Left lobe of liver (tissue), 2 donors: ENCODE measurements at places on chromosomes 5 and 9. TPM values are rescaled to one million over a fixed set of nuclear protein-coding genes. Genes with fewer than 3 reads are reported as not detected.

EPB41L4B gene
- total RNA-seq = 51.4 TPM

TSLP gene
- total RNA-seq = 1.5 TPM

ZNF169 gene
- 1.3 TPM for total RNA-seq

SHOC1 gene
- not detected for total RNA-seq

SPARC gene
- total RNA-seq = 90.7 TPM

TAL2 gene
- total RNA-seq = not detected

CFAP90 gene
- 0.48 TPM for total RNA-seq

ABCA2 gene
- total RNA-seq = 61.2 TPM

DNA sequence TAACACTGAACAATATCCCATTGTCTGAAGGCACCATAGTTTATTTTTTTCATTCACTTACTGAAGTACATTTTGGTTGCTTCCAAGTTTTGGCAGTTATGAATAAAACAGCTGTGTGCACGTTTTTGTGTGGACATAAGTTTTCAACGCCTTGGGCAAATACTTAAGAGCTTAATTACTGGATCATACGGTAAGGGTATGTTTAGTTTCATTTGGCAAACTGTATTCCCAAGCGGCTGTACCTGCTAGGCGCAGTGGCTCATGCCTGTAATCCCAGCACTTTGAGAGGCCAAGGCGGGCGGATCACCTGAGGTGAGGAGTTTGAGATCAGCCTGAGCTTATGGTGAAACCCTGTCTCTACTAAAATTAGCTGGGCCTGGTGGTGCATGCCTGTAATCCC is 63.7 kb upstream of the FAM120A start:
- no peak for DNase-seq

GRCh38 chr9:118558026-118558425 is 811.2 kb downstream of the BRINP1 start:
- no peak for DNase-seq

- DNase-seq = no peak
Measured at GRCh38 chr5:92977846-92978540, 603.0 kb downstream of the NR2F1-AS1 start.

GRCh38 chr9:83433846-83434245 is 104.4 kb downstream of the FRMD3 start:
- DNase-seq = no peak

DNA sequence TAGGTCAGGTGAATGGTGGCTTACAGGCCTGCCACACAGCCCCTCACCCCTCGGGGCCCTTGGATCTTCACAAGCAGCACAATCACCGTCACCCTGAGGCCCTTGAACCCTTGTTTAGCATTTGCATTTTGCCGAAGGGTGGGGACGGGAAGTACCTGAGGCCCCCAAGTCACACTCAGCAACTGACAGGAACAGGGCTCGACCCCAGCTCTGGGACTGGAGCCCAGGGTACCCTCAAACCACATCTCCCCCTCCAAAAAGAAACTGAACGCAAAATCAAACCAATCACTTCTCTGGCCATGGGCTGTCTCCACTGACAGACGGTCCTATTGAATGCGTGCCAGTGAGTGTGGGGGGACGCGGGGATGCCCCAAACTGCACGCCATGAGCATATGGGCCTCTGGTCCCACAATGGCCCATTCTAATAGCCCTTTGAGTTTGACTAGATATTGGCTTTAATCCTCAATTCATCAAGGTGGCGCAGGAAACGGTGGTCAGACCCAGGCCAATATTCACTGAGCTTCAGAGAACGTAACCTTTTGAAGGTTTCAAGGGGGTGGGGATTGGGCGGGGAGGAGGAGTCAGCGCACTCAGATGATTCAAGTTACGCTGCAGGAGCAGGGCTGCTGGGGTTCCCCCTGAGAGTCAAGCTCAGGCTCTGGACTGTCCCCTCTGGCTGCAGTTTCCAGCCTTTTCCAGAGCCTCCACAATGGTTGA is 176.0 kb downstream of the DAB2IP start:
- DNase-seq = no peak

GRCh38 chr9:16672501-16672900 is 198.0 kb downstream of the BNC2 start:
- DNase-seq = no peak

DNA sequence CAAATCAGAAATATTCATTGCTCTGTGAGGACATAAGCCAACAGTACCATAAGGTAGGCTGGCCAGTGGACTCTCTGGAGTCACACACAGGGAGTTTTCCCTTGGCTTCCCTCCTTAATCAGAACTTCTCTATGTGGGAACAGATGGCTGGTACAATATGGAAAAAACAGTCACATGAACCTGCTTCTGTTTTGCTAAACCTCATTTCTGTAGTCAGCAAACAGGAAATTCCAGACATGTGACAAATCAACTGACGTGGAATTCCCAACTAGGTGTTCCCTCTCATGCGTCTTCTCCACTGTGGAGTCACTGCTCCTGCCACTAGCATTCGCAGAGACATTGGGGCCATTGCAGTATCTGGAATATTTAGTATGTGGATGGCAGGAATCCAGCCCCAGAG is 617.6 kb downstream of the KIF4B start:
- DNase-seq = no peak

DNA sequence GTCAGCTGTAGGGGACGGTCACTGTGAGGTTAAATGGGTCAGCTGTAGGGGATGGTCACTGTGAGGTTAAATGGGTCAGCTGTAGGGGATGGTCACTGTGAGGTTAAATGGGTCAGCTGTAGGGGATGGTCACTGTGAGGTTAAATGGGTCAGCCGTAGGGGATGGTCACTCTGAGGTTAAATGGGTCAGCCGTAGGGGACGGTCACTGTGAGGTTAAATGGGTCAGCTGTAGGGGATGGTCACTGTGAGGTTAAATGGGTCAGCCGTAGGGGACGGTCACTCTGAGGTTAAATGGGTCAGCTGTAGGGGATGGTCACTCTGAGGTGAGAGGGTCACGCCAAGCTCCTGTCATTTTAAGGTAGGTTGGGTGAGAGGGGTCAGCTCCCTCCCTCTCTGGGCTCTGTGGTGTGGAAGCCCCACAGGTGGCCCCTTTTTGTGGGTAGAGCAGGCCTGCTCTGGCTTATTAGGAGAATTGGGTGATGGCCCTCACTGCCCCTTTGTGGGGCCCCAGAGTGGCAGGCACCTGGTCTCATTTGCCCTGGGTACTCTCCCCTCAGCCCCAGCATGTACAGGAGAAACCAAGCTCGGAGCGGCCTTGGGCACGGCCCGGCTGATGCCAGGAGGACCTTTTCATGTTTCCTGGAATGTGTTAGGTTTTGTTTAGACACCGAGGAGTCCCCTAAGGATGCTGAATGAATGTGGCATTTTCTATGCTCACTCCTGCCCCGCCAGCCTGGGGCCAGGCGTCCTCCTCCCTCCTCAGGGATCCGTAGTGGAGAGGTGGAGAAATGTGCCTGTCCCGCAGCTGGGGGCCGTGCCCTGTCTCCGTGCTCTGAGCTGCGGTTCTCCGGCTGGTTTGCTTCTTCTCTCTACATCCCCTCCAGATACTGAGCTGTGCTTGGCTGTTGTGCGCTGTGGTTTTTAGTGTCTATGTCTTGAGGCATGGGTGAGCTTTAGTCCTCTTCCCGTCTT is 31.4 kb downstream of the AHRR start:
- DNase-seq = no peak
